Mesothelial cell of epicardium (in vitro differentiated cells): ENCODE measurements at places on chromosomes 1 and 21.

DNA sequence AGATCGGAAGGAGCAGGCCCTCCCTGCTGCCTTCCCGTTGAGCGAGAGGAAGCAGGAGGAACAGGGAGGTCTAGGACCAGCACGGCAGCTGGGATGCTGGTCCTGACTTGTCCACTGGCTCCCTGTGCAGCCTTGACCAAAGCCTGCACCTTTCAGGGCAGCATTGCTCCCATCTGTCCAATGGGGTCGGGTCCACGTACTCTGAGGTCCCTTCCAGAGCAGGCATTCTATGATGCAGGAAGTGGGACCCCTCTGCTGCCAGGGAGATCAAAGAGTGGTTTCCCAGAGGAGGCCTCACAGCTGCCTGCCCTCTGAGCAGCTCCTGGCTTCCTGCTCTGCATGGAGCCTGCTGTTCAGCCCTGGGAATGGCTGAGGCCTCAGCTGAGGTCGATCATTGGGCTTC is 21.7 kb upstream of the ZNF362 start:
- DNase-seq, result peak; percentile 40

DNA sequence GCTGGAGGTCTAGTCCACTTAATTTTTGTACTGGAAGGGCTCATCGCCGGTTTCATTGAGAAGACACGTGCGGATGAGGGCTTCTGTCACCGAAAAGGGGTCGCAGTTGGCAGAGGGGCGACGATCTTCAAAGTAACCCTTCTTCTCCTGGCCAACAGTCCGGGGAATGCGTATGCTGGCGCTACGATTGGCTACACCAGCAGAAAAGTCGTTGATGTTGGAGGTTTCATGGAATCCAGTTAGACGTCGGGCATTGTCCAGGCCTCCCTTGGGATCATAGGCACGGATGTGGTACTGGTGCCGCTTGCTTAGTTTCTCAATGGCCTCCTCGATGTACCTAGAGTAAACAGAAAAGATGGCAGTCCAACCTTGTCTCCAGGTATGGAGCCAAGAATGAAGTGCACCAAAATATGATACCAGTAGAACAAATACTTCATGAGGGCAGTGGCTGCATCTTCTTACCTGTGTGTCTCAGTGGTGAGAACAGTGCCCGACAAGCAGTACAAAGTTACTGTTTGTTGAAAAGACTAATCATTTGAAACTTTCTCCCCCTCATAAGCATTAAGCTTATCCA is 7.1 kb downstream of the GLUL start:
- DNase-seq, result no peak

DNA sequence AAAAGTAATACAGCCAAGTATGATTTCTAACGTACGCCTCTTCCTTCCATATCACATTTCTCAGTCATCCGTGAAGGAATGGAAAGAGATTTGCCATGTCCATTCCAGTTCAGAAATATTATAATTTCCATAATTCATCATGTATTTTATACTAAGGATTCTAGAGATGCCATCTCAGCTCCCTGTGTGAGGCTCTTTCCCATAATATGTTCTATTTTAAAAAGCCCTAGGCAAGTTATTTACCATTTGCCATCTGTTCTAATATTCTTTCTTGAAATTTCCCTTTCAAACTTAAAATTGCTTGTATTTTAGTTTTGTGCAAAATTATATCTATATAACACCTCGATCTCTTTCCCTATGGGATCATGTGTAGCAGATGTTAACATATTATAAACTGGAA is 106.7 kb downstream of the FMN2 start:
- DNase-seq, result no peak

GRCh38 chr1:17075470-17076255 is 21.8 kb upstream of the SDHB start:
- DNase-seq, result no peak

GRCh38 chr1:20141466-20141865 is 2.3 kb downstream of the PLA2G2F start:
- no peak for DNase-seq

GRCh38 chr1:39164256-39164655 is 40.2 kb upstream of the MACF1 start:
- no peak for DNase-seq
